ENCODE measurements at places on chromosomes 11 and 22.

DNA sequence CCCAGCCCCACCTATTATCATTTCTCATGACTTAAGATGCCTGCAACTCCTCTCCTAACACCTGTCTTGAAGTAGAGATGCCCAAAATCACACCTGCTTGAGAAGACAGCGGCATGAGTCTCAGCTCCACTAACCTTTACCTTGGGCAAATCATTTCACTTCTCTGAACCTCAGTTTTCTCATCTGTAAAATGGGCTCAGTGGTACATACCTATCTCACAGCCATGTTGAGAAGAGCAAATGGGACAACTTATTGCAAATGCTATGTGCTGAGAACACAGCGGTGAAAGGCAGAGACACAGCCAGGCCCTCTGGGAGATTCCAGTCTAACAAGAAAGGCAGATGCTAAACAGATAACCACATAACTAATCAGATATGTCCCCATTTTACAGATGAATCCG lies 7.8 kb downstream of the TST start:
- no peak for DNase-seq

DNA sequence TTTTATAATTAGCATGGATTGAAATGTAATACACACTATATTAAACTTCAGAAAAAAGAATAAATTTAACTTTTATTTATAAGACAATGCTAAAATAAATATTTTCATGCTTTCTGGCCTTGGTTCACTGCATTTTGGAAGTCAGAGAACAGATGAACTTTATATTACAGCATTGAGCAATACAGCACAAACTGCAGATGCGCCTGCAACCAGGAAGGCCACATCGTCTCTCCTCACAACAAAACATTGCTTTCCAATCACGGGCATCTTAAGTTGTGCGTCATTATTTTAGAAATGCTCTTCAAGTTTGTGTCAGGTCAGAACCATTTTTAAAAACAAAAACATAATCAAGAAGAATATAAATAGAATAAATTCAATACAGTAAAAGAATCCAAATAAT lies 89.3 kb upstream of the CEP126 start:
- no peak for DNase-seq

GRCh38 chr11:3163241-3163981 lies 1.7 kb downstream of the OSBPL5 start:
- no peak for DNase-seq

- DNase-seq: no peak
Observed at GRCh38 chr11:67256477-67257135, 9.7 kb upstream of the GRK2 start.

DNA sequence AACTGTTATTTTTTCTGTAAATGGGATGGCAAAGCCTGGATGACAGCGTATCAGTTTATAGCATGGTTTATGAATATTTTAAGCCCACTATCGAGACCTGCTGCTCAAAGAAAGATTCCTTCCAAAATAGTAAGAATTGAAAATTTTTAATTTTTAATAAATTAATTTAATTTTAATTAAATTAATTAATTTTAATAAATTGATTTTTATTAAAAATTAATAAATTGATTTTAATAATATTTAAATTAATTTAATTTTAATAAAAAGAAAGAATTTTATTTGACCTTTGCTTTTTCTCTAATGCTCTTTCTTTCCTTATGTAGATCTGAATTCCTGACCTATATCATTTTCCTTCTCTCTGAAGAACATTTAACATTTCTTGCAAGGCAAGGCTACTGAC lies 62.9 kb downstream of the EXT2 start:
- no peak for DNase-seq

DNA sequence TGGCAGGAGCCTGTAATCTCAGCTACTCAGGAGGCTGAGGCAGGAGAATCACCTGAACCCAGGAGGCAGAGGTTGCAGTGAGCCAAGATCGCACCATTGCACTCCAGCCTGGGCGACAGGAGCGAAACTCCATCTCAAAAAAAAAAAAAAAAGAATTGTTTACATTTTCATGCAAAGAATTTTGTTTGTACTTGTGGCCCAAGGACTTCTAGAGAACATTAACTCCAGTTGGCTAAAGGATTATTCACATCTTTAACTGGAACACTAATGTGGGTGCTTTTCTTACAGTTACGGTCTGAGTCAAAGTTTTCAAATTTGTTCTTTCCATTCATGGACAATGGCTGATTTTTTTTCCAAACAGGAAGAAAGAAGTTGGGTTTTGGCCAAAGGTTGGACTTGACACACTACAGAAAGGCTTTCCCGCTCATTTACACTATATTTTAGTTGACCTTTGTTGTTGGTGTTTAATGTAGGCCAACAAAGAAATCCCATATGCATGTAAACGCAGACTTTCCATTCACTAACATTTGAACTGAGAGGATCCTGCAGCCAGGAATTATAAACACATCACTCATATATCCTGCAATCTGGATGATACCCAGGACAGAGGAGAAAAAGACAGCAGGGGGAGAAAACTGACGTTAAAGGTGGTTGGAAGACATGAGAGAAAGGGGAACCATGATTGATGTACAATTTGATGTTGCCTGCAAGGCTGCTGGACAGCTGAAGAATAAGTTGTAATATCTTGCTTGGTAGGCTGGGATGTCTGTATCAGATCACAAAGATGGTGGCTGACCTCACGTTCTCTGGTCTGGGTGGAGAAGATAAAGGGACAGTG lies 13.1 kb downstream of the POU2AF1 start:
- DNase-seq: no peak

DNA sequence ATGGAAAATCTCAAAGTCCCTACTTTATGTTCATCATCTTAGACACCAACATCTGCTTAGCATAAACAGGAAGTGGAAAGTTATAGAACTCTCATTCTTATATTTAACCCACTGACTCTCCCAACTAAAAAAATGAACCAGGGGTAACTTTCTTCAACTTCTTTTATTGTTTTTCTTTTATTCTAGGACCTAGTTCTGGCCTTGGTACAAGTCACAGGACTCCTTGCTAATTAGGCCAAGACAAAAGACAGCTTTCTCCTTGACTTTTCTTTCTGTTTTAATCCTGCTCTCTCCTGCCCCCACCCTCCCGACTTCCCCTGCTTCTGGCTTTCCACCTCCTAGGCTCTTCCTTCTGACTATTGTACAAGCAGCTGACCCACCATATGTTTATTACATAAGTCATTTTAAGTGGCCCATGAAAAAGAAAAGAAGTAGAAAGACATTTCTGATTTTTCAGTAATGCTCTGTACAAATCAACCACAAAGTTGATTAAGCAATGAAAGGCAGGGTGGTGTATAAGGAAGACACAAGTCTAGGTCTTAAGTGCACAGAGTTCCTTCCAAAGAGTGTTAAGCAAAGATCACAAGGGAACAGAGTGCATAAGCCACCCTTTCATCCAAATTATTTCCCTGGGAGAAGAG lies 18.3 kb downstream of the JAML start:
- DNase-seq: no peak

- no peak for DNase-seq
Observed at GRCh38 chr11:37352485-37352884, 754.4 kb upstream of the RAG2 start.

- no peak for DNase-seq
Observed at GRCh38 chr11:20990447-20990846, 321.1 kb downstream of the NELL1 start.

GRCh38 chr11:118609380-118610224 lies 2.2 kb downstream of the PHLDB1 start:
- DNase-seq: peak; percentile 38

DNA sequence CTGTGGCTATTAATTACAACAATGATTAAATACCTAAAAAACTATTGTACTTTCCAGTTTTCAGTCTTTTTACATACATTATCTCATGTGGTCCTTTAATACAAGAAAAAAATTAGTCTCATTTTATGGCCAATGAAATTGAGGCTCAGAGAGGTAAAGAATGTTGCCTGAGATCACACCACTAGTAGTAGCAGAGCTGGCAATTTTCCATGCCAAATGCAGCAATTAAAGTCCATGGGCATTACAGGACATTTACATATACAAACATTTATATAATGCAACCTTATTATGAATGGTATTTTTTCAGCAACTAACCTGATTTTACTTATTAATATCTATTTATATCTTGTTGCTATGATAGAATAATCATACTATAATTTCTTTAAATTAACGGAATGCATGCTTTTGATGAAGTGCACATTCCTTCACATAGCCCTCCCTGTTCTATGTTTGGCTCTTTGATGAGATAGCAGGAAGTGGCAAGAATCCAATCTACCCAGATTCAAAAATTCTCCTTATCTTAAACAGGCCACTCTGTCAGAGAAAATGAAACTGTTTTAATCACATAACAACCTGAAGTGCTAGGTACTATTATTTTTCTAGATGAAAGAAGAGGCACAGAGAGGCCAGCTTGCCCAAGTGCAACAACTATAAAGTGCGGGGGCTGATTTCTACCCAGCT lies 120.9 kb upstream of the LDLRAD3 start:
- DNase-seq: no peak

DNA sequence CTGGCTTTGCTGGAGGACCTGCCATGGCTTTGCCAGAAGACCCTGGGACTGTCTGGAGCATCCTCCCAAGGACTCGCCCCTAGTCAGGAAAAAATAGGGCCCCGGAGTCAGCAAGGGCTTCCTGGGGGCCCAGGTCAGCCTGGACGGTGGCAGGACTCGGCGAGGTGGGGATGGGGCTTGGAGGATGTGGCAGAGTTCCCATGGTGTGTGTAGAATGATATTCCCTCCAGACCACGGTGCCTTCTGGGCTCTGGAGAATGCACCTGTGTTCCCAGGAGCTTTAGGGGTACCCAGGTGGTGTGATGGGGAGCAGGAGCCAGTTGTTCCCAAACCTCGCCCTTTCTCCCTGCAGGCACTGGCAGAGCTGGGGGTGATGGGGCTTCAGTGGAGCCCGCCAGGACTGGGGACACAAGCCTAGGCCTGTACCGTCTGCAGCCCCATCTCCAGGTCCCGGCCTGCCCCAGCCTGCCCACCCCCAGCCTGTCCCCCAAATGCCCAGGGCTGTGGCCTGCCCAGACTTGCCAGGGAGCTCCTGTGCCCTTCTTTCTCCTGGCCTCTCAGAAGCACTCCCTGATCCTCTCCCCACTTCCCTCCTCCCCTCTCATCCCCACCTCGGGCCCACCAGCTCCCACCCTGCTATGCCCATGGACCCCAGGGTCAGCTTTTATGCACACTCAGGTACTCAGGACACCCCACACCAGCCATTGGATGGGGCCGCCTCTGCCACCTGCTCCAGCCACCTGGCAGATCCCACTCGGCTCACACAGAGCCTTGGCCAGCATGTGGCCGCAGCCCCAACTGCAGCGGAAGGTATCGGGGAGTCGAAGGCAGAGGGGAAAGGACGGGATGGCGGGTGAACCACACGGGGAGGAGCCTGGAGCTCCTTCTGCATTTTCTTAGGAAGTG lies 82.1 kb downstream of the CDKN1C start:
- DNase-seq: no peak

- peak; percentile 38 for DNase-seq
Observed at GRCh38 chr11:110376711-110377324, 52.9 kb upstream of the FDX1 start.

DNA sequence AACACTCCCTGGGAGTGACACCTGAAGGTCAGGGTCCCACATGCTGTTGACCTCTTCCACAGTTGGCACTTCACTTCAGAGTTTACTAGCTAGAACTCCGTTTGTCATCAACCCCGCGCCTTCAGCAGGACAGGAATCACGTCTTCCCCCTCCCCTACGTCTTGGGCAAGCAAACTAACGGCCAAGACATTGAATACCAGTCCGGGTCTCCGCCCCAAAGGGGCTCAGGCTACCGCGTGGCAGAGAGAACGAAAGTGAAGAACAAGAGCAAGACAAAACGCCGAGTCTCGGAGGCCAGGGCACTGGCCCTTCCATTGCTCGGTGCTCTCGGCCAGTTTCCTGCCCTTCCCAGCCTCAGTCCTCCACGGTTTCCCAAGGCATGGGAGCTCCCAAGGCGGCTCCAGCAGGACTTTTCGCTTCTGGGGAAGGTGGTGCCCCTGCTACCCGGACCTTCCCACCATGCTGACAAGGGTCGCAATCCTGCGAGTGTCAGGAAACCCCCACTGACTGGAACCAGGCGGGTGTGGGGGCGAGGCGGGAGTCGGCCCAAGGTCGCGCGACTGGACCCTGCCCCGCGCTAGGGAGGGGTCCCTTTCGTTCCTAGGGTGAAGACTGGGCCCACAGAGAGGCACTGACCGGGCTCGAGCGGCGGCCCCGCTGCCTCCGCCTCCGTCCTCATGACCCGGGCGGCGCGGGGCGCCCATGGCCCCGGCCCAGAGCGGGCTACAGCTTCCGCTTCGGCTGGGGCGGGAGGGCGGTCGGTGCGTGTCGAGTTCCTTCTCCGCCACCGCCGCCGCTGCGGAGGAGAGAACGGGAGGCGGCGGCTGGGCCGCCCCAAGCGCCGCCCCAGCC lies at the start of gene GUCD1:
Gene GUCD1, minus strand, starts transcription at position 826 of the 852 bp plus-strand sequence. Its CDS starts 147 bp downstream, at position 679.
- peak; percentile 46 for DNase-seq

- DNase-seq: no peak
Observed at GRCh38 chr11:85769771-85770170, 41.2 kb downstream of the SYTL2 start.

DNA sequence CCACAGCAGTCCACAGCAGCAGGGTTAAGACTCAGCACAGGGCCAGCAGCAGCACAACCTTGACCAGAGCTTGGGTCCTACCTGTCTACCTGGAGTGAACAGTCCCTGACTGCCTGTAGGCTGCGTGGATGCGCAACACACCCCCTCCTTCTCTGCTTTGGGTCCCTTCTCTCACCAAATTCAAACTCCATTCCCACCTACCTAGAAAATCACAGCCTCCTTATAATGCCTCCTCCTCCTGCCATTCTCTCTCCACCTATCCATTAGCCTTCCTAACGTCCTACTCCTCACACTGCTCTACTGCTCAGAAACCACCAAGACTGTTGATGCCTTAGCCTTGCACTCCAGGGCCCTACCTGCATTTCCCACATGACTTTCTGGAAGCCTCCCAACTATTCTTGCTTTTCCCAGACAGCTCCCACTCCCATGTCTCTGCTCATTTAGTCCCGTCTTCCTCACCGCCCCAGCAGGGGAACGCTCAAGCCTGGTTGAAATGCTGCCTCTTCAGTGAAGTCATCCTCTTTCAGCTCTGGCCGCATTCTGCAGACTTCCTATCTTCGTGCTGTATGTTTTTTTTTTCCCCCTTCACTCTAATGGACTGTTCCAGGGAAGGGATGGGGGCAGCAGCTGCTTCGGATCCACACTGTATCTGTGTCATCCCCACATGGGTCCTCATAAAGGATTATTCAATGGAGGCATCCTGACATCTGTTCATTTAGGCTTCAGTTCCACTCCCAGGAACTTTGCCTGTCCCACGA lies 3.3 kb downstream of the IL18BP start:
- DNase-seq: no peak

GRCh38 chr11:75090671-75091177 lies 6.0 kb downstream of the OR2AT4 start:
- no peak for DNase-seq

GRCh38 chr22:40413873-40414272 lies 43.5 kb downstream of the SGSM3 start:
- DNase-seq: no peak

DNA sequence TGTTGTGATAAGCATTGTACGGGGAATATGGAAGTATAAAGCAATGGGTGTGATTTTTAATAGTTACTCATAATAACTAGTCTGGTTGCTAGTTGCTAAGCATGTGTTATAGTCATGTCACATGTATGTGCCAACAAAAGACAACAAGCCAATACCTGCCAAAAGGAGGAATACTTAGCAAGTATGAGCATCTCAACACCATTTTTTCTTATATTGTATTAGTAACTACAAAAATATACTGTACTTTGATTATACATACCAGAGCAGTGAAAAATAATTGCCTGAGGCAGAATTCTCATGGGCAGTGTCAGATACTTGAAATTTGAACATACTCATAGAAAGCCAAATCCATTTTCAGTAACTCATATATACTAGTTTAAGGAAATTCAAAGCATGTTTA lies 62.4 kb upstream of the ALKBH3 start:
- no peak for DNase-seq

GRCh38 chr11:65382033-65382803 lies at the start of gene SLC25A45:
TSS of gene SLC25A45 (minus strand) at chr11:65382646. CDS start at chr11:65381951, 695 bp downstream.
- DNase-seq: peak; percentile 78

- DNase-seq: no peak
Observed at GRCh38 chr11:82559609-82560008, 174.1 kb downstream of the FAM181B start.
